Stromal cell of bone marrow (primary cell): ENCODE measurements at places on chromosomes 12 and 14.

DNA sequence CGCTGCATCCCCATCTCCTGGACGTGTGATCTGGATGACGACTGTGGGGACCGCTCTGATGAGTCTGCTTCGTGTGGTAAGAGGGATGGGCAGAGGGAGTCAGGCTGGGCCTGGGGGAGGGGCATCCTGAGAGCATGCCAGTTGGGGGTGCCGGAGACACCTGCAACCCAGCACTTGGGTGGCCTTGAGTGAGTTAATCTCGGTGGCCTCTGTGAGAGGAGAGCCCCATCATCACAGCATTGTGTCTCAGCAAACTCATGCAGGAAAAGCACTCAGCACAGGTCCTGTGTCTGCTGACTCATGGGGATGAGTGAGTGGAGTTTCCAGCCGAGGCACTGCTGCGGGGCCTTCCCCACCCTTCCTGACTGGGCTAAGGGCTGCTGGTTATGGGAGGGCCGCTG is 19.6 kb upstream of the LRP1-AS start:
- peak; percentile 63 for DNase-seq

DNA sequence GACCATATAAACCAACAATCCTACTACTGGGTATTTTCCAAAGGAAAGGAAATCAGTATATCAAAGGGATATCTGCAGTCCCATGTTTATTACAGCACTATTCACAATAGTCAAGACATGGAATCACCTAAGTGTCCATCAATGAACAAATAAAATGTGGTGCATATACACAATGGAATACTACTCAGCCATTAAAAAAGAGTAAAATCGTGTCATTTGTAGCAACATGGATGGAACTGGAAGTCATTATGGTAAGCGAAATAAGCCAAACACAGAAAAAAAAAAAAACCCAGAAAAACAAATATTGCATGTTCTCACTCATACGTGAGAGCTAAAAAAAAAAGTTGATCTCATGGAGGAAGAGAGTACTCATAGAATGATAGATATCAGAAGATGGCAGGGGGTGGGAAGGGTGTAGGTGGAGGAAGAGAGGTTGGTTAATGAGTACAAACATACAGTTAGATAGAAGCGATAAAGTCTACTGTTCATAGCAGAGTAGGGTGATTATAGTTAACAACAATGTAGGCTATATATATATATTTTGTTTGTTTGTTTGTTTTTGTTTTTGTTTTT is 49.3 kb downstream of the BCAT1 start:
- no peak for DNase-seq

- DNase-seq = no peak
Measured at GRCh38 chr12:113649256-113649830, 177.7 kb upstream of the LHX5 start.

DNA sequence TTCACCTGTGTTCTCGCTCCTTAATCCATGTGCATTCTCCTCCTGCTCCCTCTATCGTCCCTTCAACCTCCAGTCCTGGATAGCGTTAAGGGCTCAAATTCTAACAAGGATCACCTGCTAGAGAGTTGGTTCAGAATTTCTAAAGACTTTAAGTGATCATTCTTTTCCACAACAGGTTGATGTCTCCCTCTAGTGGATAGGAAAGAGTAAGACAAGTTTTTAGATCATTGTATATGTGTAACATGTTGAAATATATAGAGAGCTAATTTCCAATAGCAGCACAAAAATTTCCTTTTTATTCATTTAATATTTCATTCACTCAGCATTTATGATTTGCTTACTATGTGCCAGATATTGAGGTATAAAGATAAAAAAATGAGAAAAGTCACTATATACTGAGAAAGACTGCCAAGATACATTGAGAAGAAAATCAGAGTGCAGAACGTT is 9.3 kb upstream of the ESR2 start:
- DNase-seq = peak; percentile 35

DNA sequence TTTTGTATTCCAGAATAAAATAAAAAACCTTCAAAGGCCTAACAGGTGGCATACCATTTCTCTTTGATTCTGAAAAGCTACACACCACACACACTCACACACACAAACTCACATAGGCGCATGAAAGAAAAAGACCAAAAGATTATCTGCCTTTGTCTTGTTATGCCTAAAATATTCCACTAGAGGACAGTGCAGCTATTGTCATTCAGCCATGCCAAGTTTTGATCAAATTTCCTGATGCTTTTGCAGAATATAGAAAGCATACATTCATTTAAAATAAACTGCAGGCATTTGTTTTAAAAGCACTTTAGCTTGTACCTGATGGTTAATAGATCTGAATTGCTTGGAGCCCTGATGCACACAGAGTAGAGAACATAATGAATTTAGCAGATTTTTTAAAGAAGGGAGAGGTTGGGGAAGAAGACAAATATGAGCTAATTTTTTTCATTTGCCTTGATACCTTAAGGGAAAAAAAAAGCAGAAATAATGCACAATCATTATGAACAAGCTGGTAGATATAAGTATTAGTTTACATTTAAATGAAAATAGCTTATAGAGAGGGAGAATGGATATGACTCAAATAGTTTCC is 1766.9 kb upstream of the SEL1L start:
- DNase-seq = no peak

- no peak for DNase-seq
Measured at GRCh38 chr14:21771671-21772070, 98.1 kb upstream of the OR4E1 start.

DNA sequence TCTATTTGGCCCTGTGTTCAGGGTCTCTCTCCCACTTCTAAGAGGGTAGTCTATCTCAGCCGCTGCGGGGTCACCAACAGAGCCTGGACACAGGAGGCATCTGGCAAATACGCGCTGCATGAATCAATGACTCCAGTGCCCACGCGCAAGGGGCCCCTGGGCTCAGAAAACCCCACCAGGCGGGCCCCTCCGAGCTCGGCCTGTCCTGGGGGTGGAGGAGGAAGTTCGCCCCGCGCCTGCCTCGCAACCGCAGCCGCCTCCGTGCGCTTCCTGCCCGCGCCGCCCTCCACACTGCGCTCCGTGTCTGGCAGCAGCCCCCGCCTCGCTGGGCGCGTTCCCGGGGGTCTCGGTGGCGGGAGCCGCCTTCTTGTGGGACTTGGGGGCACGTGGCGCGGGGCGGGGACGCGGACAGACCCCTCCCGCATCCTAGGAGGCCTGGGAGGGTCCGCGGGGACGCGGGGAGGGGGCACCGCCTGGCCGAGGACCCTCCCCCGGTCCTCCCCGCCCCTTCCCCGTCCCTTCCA is 811 bp upstream of the FBRSL1 start:
- DNase-seq = no peak

DNA sequence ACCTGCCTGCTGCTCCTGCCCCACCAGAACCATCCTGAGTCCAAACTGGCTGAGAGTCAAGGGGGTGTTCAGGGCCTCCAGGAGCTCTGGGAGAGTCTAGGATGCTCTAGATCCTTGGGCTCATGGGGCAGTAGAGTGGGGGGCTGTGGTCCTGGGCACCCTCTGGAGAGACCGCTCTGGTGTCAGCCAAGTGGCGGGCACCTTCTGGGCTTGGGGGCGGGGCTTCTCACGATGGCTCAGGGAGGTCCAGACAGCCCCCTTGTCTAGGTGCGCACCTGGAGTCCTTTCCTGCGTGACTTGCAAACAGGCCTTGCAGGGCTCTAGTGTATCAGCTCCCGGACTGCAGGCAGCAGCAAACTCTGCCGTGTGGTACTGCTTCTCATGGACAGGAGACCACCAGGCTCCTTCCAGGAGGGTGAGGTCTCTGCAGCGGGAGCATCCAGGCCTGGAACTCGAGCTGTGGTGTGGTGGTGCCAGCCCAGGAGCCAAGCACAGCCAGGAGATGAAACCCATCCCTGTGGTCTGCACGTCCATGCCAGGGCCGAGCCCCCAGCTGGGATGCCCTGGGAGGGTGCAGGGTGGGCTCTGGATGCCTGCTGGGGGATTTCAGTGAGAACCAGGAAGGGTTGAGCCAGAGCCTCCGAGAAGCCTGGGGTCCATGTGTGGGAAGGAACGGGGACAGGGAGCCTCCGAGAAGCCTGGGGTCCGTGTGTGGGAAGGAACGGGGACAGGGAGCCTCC is 15.0 kb downstream of the PACS2 start:
- no peak for DNase-seq

DNA sequence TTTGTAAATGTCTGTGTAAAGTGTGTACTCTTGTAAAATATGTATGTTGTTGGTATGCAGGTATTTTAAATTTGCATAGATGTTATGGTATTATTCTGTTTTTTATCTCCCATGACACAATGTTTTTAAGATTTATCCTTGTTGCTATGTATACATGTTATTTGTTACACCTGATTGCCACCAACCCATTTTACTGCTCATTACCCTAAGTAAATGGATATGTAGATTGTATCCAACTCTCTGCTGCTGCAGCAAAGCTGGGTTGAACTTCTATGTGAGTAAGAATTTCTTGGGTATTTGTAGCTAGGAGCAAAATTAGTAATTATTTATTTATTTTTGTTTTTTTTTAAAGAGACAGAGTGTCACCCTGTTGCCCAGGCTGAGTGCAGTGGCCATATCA is 6.2 kb downstream of the APAF1 start:
- DNase-seq = no peak

GRCh38 chr12:29035112-29035511 is 114.0 kb upstream of the FAR2 start:
- DNase-seq = no peak

GRCh38 chr14:75016815-75017214 is 14.1 kb downstream of the EIF2B2 start:
- no peak for DNase-seq

DNA sequence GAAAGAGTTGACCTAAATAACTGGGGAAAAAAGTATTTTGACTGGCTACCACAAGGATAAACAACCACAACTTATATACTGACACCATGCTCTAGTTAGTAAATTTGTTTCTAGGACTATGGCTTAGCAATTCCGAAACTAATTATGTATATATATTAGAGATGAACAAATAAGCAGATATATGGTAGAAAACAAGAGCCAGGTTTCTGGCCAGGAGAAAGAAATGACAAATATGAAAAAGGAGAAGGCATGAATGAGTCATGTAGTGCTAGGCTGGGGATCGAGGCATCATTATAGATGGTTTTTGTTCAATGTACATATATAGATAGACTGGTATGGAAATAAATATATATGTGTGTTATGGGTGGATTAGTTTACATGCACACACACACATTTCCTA is 5.5 kb upstream of the LRRC74A start:
- no peak for DNase-seq

DNA sequence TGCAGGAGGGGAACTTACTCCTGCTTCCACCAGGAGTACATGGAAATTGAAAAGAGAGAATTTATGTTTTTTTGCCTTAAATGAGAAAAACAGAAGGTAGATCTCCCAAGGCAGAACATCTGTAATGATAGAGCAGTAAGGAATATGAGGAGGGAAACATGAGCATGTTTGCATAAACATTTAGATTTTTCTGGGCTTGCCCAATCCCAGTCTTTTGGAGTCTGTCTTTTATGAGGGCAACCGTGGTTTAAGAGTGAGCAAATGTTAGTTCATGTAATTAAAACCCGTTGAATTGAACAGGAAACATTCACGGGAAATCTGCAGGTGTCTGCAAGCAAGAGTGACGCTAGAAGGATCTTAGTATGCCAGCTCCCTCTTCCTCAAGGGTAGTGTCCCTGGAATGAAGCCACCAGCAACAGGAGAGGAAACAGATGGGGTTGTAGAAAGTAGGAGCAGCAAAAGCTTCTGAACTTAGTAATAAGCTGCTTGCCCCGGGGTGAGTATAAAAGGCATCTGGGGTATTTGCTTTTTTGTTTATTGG is 79.3 kb downstream of the ARF6 start:
- DNase-seq = no peak

GRCh38 chr12:94743174-94743573 is 92.8 kb upstream of the TMCC3 start:
- DNase-seq = no peak

GRCh38 chr12:124573839-124574786 is 6.7 kb upstream of the NCOR2 start:
- DNase-seq = no peak

- DNase-seq = no peak
Measured at GRCh38 chr12:104935886-104936285, 22.2 kb downstream of the SLC41A2 start.

DNA sequence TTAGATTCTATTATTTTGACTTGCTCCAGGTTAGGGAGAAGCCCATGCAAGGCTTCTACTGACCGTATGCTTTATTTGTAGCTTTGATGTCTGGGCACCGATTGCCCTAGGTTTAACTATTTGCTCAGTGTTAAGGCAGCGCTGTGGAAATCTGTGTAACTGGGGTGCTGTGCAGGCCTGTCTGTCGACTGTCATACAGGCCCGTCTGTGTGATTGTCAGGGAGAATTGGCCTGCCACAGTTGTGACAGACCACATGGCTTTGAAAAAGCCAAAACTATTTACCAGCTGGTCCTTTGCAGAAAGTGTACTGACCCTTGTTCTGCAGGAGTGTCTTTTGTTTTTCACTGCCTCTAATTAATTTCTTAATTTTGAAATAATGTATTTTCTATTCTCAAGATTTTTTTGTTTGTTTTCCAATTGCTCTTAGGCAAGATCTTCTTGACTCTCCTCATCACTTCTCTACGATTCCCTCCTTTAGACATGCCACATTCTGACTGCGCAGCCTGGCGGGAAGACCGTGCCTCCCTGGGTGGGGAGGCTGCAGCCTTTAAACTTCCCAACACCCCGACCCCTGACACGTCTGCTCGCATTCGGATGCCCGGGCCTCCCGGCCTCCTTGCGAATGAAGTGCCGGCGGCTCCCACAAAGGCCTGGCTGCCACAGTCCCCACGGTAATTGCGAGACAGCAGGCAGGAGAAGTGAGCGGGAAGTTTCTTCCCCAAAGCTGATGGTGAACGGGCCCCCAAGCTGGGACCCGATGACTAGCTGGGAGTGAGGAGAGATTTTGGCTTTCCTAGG is 99.0 kb upstream of the EVL start:
- DNase-seq = no peak

GRCh38 chr12:63294327-63294632 is 143.3 kb upstream of the AVPR1A start:
- peak; percentile 51 for DNase-seq

- no peak for DNase-seq
Measured at GRCh38 chr12:120445911-120446843, at the start of the genes GATC and TRIAP1. Gene GATC (plus strand): TSS chr12:120446444. CDS start chr12:120446481, 37 bp downstream. Gene TRIAP1 (minus strand): TSS chr12:120446384. CDS start chr12:120446372, 12 bp downstream.

DNA sequence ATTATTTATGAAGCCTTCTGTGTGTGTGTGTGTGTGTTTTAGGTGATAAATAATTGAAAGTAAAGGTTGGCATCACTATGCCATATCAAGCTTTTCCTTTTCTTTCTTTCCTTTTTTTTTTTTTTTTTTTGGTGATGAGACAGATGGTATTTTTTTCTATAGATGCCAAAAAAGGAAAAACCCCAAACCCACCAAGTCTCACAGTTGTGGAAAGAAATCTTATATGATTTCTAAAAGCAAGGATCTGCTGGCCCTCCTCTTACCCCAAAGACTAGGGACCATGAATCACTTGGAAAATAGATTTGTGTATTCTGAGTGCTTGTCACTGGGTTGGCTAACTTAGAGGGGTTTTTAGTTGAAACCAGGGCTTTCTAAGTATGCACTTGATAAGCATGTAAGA is 181.3 kb downstream of the TMEM117 start:
- DNase-seq = no peak
